ENCODE measurements at places on chromosomes 7 and 10. TPM values are rescaled to one million over a fixed set of nuclear protein-coding genes. Genes with fewer than 3 reads are reported as not detected.

Gene DLX6
- total RNA-seq: not detected

DNA sequence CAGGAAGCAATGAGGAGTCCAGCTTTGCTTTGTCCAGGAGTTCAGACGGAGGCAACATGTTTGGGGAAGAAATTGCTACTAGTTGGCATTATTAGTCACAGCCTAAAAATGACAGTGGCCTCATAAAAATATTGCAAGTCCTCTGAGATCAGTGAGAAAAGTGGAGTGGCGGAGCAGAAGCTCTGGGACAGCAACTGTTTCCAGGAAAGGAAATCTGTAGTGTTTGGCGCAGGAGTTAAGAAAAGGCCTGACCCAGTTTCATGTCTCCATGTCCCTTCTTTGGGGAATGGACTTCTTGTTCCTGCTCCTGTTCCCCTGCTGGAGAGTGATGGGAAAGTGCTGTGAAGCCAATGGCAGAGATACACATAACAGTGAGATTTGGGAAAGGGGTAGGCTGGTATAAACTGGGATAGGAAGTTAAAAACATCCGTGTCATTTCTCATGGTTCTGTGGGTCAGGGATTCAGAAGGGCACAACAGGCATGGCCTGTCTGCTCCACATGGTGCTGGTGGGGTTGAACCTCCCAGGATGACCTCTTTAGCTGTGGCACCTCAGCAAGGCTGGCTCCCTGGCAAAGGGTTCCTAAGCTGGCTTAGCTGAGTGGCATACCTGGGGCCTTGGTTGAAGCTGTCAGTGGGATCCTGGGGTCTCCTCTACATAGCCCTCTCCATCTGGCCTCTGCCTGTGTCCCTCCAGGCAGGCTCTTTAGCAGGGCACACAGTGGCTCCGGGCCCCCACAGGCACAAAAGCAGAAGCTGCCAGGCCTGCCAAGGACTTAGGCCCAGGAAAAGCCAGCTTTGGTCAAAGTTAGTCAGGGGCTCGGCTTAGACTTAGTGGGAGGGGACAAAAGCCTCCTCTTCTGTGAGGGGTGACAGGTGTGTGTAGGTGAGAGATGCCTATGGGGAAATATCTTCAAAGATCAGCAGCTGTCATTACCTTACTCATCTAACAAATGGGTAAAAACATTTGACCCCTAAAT lies 77.7 kb downstream of the WDFY4 start:
- no peak for DNase-seq

Gene SNX10
- total RNA-seq: 9.8 TPM

Gene DDX56
- 113 TPM for total RNA-seq

Gene GPR15LG
- not detected for total RNA-seq

GRCh38 chr7:13153742-13154141 lies 466.3 kb downstream of the ARL4A start:
- no peak for DNase-seq

DNA sequence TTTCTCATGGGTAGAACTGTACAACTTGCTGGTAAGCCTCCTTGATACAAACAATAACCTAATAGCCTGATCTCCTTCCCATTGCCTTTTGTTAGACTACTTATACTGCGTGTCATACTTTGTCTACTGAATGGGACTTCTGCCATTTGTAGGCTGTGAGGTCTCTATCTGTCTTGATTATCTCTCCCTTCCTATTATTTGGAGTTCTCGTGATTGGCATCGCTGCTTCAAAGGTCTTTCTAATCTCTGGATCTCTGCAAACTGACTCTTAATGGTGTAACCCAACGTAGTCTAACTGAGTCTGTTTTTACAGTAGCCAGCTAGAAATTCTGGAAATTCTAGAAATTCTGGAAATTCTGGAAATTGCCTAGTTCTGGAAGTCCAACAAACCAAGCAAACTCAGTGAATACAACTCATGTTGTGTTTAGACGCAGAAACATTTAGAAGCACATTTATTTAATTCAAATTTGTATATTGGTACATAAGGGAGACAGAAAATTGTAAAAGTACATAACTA lies 29.8 kb downstream of the PHYHIPL start:
- DNase-seq: no peak

DNA sequence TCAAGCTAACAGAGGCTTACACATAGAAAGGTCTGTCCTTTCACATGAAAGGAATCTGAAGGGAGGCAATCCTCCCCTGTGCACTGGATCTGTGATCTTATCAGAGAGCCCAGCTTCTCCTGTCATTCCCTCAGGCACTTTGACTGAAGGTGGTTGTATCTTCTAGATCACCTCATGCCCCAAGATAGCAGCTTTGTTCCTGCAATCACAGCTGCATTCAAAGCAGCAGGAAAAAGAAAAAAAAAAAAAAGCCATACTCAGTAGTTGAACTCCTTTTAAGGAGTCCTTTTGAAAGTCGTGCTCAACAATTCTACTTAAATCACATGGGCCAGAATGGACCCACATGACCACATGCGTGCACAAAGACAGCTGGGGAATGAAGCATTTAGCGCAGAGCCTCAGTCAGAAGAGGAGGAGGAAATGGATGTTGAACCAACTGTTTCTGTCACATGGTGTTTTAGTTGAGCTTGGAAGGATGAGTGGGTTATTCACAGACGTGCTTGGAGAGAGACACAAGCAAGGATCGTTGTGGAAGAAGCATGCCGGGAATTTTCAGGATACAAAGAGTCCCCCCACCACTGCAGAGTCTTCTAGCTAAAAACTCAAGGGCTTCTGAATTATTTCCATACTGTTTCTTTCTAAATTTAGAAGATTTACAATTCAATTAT lies 13.0 kb upstream of the PFKP start:
- no peak for DNase-seq

- DNase-seq: no peak
These were observed 207.4 kb downstream of the ADARB2 start for GRCh38 chr10:1529806-1530413.

DNA sequence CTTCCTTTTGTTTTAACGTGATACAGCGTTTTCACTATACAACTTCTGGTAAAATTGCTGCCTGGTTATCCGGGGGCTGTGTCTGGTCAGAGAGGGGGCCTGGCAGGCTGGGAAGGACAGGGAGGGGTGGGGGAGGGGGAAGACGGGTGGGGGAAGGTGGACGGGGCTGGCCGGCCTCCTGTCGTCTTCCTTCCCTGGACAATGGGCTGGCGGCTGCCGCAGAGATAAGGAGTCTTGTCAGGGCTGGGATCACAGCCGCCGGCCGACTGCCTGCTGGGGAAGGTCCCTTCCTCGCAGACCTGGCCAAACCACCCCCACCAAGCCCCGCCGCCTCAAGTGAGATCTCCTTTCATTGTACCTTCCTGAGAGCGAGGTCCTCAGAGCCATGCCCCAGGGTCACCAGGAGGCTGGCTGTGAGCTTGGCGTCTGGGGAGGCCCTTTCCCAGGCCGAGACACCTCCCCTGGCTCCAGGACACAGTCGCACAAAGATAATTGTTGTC lies 151.2 kb upstream of the TNRC18 start:
- peak; percentile 65 for DNase-seq

- no peak for DNase-seq
These were observed at the start of gene CPED1 for GRCh38 chr7:120988591-120989256. CPED1 (plus strand) TSS chr7:120988711; CDS start chr7:120989622, 911 bp downstream.

- peak; percentile 1 for DNase-seq
These were observed 108.0 kb downstream of the DOCK1 start for GRCh38 chr10:127013211-127013656.

GRCh38 chr10:112580267-112580666 lies 133.3 kb downstream of the VTI1A start:
- DNase-seq: no peak

DNA sequence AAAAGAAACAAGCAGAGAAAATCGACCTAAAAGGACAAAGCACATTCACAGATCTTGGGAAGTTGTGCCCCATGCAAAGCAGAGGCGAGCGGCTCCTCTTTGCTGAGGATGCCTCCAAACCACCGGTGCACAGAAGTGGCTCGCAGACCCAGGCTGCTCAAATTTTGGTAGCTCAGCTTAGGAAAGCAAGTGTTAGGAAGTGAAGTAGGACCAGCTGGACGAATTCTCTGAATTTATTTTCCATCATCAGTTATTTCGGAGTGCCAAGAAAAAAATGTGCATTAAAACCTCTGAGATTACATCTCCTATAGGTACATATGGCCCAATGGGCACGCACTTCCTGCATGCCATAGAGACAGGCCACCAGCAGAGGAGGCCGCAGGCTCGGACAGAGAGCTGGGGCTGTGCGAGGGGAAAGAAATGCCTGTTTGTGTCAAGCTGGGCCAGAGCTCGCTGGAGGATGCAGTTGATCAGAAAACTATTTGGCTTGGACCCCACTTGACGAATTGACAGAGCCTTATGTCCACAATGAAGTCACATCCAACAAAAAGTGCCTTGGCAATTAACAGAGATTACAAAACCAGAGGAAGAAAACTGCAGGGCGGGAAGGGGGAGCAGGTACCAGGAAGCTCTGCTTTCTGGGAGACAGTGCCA lies 122.3 kb upstream of the LYZL2 start:
- DNase-seq: no peak

GRCh38 chr10:13732465-13732881 lies 145.7 kb downstream of the PRPF18 start:
- DNase-seq: no peak

Gene PFKFB3
- 37.8 TPM for total RNA-seq

Gene PPP1R3C
- total RNA-seq: 1.5 TPM

- no peak for DNase-seq
These were observed 133.0 kb upstream of the AUTS2 start for GRCh38 chr7:69465262-69465661.

DNA sequence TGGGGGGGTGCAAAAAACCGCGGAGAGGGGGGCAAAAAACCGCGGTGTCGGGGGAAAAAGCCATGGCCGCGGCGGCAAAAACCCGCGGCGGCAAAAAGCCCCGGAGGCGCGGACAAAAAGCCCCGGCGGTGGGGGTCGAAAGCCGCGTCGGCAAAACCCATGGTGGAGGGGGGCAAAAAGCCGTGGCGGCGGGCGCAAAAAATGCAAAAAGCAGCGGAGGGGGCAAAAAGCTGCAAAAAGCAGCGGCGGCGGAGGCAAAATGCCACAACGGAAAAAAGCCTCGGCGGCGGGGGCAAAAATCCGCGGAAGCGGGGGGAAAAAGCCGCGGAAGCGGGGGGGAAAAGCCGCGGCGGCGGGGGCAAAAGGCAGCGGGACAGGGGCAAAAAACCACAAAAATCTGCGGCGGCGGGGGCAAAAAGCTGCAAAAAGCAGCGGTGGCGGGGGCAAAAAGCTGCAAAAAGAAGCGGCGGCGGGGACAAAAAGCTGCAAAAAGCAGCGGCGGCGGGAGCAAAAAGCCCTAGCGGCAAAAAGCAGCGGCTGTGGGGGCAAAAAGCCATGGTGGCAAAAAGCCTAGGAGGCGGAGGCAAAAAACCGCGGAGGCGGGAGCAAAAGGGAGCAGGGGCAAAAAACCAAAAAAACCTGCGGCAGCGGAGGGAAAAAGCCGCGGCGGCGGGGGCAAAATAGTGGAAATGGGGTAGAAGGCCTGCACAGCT lies 418.9 kb downstream of the ZNF716 start:
- DNase-seq: no peak

GRCh38 chr10:11110539-11110938 lies 92.9 kb downstream of the CELF2 start:
- DNase-seq: no peak

Gene MYPN
- total RNA-seq: 4.1 TPM

DNA sequence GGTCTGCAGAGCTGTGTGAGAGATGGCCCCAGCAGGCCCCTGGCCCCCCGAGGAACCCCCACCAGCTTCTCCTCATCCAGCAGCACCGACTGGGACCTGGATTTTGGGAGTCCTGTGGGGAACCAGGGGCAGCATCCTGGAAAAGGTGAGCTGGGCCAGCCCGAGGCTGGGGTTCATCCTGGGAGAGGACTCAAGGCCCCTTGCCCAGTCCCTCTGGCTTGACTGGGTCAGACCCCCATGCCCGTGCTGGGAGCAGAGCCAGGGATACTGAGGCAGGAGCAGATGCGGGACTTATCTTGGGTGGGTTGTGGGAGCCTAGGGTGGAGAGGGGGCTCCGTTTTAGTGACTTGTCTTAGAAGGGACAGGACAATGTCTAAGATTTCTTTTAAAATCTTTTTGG lies 47.5 kb downstream of the ZNF467 start:
- peak; percentile 12 for DNase-seq

- no peak for DNase-seq
These were observed 77.7 kb downstream of the RBM33 start for GRCh38 chr7:155722118-155722517.

Gene WIPF3
- 0.25 TPM for total RNA-seq

DNA sequence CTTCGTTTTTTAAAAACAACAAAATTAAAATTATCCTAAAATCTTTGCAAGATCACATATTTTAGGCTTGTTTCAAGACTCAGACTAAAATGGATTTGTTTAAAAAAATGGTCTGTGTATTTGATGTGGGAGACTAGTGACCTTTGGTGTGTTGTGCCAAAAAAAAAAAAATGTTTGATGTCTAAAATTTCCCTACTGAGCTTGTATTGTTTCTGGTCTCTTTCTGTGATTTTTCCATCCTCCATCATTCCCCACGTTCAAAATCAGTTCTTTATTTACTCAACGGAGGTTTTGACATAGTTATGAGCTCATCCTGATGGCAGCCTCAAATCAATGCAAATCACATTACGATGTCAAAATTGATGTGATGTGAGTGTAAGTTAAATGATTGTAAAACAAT lies 326.2 kb downstream of the RNLS start:
- no peak for DNase-seq

GRCh38 chr7:34165927-34166550 lies 260.7 kb downstream of the BMPER start:
- DNase-seq: no peak

DNA sequence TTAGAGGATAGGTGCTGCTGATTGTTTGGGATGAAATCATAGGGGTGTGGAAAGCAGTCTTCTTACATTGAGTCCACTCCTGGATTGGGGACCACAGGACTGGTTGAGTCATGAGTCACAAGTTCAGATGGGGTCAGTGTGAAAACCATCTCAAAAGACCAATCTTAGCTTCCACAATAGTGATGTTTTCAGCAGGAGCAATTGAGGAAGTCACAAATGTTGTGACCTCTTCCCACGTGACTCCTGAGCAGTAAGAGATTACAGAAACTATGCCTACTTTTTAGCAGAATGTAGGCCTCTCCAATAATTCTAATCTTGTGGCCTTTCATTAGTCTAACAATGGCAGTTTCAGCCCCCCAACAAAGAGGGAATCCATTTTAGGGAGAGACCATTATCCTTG lies 256.9 kb upstream of the CDC14C start:
- no peak for DNase-seq

Gene GFRA1
- total RNA-seq: 0.11 TPM

Gene HOGA1
- total RNA-seq: 3.4 TPM

Gene DPP6
- total RNA-seq: not detected

DNA sequence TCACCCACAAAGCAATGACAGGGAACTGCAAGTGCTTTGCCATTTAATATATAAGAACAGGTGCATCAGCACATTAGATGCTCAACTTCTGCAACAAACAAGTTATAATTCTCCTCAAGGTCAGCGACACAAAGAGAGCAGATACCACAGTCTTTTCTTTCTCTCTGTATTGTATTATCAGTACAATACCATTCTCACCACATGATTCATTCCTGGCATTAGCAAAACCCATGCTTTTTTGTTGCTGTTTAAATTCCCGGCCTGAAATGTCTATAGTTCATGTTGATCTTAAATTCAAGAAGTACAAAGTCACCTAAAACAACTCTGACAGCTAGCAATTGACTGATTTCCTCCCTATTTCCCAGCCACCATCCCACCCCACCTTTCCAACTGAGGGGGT lies 111.8 kb upstream of the FEZF1 start:
- no peak for DNase-seq

Gene ERVW-1
- not detected for total RNA-seq
